Activated gamma-delta T cell treated with anti-CD3 and anti-CD28 coated beads, Interleukin-2, amount 50 U/mL, for 16 hours (primary cell): ENCODE measurements at places on chromosomes 6 and 20.

- DNase-seq, result no peak
Measured at GRCh38 chr6:124022641-124023040, 219.0 kb downstream of the NKAIN2 start.

DNA sequence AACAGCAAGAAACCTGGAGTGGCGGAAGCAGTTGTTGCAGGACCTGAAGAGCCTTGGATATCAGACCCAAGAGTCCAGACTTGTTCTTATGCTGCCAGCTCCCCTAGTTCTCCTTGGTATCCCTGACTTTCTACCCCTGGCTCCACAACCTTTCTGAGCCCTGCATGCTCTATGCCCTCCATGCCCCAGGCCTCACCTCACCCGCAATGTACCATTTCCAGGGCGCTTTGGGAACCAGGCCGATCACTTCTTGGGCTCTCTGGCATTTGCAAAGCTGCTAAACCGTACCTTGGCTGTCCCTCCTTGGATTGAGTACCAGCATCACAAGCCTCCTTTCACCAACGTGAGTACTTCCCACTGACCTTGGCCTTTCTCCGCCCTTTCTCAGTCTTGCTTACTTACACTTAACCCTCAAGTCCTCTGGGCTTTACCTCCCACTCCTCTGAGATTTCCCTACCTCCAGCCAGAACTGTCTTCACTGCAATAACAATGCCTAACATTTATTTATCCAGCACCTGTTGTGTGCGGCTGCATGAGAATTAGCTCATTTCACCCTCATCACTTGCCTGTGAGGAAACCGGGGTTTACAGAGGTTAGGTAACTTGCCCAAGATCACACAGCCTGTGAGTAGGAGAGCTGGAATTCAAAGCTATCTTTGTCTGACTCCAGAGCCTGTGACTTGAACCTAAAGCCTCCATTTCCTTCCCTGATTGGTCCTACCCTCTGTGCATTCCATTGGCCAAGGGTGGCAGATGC, 2.3 kb downstream of the POFUT1 start:
- DNase-seq, result no peak

DNA sequence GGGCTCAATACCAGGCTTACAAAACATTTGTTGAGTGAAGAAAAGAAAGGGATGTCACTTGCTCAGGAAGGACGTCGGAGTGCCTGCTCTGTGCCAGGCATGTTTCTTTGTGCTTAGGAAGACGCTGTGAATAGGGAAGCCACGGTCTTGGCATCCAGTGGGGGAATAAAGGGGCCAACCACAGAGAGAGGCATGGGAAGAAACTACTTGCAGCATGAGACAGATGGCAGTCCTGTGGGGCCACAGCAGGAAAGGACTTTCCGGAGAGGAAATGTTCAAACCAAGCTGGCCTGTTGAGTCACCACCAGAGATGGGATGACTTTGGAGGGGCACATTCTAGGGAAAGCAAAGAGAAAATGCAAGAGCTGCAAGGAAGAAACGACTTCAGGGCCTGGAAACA, 173.2 kb downstream of the CDH26 start:
- DNase-seq, result no peak

GRCh38 chr6:11404081-11404480, 133.5 kb upstream of the TMEM170B start:
- DNase-seq, result no peak

GRCh38 chr6:1612974-1613306, 3.2 kb downstream of the FOXC1 start:
- no peak for DNase-seq

DNA sequence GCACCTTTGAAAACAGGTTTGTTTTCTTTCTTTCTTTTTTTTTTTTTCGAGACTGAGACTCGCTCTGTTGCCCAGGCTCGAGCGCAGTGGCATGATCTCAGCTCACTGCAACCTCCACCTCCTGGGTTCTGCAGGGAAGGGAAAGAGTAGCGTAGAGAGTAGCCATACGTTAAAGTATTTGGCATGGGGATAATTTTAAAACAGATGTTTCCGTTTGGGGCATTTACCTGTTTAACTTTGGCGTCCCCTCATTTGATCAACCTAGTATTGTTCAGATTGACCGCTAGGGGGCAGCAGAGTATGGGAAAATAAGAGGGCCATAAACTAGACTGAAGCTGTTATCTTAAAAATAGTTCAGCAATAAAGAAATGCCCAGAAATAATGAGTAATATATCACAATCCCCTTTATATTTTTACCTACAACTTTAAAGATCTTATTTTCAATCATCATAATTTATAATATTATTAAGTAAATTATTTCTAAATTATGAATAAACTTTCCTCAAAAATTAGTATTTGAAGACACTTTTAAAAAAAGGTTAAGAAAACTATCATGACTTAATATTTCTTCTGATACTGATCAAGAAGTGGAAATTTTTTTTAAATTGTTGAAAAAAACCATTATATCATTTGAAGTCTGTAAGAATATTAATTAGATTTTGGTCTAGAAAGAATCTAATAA, 7.6 kb upstream of the TAAR9 start:
- DNase-seq, result peak; percentile 67

DNA sequence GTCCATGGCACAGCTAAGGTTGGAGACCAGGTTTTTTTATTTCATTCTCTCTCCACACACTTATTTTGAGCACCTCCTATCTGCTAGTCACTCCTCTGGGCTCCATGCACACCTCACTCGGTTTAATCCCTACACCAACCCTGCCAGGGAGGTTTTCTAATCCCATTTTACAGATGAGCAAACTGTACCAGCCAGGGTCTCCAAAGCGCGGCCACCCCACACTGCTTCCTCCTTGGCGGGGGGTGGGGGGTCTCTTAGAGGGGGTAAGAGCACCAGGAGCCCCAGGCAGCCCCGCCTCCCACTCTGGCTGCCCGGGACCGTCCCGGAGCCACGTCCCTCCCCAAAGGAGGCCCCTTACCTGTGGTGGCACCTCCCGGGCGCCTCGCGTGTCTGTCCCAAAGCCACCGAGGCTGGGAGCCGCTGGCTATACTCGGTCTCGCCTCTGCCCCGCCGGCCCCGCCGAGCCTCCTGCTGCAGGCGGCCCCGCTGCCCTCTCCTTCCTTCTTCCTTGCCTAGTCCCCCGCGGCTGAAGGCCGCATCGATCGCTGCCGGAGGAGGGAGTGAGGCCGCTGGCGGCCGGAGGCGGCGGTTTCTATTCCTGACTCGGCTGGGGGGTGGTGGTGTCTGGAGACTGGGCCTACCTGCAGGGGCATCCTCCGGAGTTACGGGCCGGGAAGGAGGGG, at the start of gene KCNS1:
KCNS1 (minus strand) TSS at position 565 of the 683 bp plus-strand sequence. CDS start 1,891 bp downstream, outside the sequence.
- DNase-seq, result no peak

GRCh38 chr6:158962371-158962770, 37.6 kb downstream of the RSPH3 start:
- no peak for DNase-seq

DNA sequence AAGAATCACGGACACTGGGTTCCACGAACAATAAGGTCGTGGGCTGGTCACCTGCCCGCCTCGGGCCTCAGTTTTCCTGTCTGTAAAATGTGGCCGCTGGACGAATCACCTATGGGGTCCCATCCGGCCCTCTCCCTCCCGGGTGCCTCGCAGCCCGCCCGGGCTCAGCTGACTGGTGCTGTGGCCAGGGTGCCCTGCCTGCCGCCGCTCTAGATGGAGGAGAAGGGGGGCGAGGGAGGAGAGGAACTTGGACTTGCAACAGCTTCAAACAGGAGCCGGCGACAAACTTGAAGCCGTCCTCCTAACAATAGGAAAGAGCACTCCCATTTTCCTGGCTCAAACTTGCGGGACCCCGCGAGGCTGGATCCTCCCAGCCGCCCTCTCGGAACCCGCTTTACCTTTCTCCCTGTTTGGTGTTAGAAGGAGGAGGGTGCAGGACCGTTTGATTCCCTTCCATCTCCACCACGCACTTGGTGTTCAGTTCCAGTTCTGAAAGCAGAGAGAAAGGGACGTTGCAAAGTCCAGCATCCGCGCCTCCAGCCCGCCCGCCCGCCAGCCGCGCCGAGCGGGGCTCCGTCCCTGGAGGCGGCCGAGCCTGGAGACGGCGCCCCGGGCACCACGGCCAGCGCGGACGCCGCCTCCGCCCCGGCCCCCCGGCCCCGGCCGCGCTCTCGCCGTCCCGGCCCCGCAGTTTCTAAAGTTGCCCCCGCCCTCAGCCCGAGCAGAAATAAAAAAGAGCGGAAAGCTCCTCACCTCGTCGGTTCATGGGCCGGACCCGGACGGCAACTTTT, 584 bp downstream of the KIF13A start:
- DNase-seq, result no peak

- DNase-seq, result no peak
Measured at GRCh38 chr6:147855803-147856482, 347.5 kb downstream of the SAMD5 start.

DNA sequence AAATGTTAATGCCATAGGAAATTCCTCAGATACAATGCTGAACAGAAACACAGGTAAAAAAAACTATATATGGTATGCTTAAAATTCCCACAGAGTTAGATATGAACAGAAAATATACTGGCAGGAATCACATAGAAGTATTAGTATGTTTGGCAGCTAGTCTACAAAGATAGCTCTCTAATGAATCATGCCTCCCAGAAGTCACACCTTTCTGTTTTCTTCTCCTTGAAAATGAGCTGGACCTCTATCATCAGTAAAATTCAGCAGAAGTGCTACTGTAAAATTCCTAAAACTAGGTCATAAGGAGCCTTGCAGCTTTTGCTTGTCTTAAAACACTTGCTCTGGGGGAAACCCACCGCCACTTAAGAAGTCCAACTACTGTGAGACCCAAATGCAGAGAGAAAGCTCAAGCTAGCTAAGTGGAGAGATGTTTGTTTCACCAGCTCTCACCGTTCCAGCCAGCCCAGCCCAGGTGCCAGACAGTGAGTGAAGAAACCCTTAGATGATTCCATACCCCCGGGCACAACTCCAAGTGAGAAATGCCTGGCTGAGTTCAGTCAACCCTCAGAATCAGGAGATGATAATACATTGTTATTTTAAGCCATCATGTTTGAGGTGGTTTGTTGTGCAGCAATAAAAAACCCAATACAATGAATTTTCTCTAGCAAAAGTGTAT, 43.0 kb downstream of the TSPYL4 start:
- DNase-seq, result no peak

- no peak for DNase-seq
Measured at GRCh38 chr20:12941025-12941424, 67.7 kb upstream of the SPTLC3 start.

DNA sequence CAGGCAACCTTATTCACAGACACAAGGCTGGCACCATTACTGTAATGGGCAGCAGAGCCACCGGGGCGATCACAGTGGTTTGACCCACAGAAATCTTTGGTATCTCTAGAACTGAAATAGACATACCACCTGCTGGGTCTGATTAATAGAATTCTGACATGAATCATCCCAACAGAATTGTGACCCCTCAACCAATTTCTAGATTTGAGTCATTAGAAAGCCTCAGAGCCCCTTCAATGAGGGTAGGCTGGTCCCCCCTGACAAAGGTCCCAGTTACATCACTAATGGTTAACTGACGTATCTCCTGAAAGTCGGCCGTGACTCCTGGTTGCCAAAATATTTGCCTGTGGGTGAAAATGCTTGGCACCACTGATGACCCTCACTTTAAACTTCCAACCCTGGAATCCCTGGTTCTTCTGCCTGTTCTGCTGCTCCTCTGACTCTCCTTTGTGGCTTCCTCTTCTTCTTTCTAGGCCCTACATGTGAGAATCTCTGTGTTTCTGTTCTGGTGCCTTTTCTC, 124.9 kb upstream of the ARID1B start:
- no peak for DNase-seq
